Glutamatergic neuron (in vitro differentiated cells): ENCODE measurements at places on chromosomes 7 and 10. TPM values are rescaled to one million over a fixed set of nuclear protein-coding genes. Genes with fewer than 3 reads are reported as not detected.
A peak's percentile ranks its signal among the peaks of the same experiment; 100 is the strongest.

The CCDC3 gene
- total RNA-seq, result 13.8 TPM

The FMC1 gene
- total RNA-seq, result 40.1 TPM

The ASNS gene
- 281 TPM for total RNA-seq

The GPR37 gene
- total RNA-seq, result 6.3 TPM

The RBM17 gene
- total RNA-seq, result 171 TPM

The CPN1 gene
- total RNA-seq, result not detected

The FZD1 gene
- 4.9 TPM for total RNA-seq

The STEAP1 gene
- total RNA-seq, result not detected

DNA sequence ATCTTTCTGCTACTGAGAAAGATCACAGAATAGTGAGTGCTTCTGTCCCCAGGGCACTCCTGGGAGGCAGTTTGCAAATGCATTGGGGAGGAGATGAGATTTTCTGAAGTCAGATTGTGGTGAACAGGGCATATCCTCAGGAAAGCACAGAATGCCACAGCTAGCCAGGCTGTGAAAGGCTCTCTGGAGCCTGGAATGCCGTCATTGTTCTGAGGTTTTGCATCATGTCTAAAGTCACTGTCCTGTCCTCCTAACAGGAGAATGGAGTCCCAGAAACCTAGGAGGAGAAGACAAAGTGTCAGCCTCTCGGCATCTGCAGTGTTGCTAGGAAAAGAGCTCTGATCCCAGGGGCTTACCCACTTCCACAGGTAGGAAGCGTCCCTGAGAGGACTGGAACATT is 69.2 kb upstream of the IGFBP3 start:
- H3K27ac ChIP-seq, result no peak overlapping the region
- no peak for DNase-seq
- H3K27me3 ChIP-seq, result no peaks in the 10 kb centered on the region
- no peaks in the 10 kb centered on the region for H3K36me3 ChIP-seq
- H3K4me1 ChIP-seq, result no peaks in the 10 kb centered on the region

DNA sequence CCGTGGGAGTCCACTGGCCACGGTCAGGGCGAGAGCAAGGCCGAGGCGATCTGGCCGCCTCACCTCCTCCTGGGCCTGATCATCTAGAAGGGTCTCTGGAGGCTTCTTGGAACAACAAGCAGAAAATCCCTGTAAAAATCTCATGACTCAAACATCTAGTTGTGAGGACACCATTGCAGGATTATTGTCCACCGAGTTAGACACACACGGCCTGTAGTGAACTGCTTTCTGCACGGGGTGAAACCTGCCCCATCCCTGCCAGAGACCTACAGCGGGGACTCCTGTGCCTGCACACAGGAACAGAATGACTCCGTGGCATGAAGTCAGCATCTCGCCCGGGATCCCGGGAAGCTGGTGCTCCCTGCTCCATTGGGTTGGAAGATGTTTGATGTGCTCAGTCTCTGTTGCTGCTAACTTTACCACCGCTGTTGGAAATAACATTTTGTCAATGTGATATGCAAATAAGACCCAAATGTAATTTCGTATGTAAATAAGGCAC is 267.0 kb upstream of the TCERG1L start:
- H3K36me3 ChIP-seq, result no peaks in the 10 kb centered on the region
- H3K4me3 ChIP-seq, result no peak overlapping the region
- DNase-seq, result no peak
- H3K27me3 ChIP-seq, result peaks cover 3% of the 10 kb centered on the region
- no peak overlapping the region for H3K27ac ChIP-seq

- H3K27ac ChIP-seq, result no peak overlapping the region
- no peak for DNase-seq
- no peak overlapping the region for H3K4me3 ChIP-seq
- no peaks in the 10 kb centered on the region for H3K27me3 ChIP-seq
- H3K4me1 ChIP-seq, result no peaks in the 10 kb centered on the region
These were observed 126.3 kb upstream of the CELF2 start for GRCh38 chr10:10891124-10892082.

DNA sequence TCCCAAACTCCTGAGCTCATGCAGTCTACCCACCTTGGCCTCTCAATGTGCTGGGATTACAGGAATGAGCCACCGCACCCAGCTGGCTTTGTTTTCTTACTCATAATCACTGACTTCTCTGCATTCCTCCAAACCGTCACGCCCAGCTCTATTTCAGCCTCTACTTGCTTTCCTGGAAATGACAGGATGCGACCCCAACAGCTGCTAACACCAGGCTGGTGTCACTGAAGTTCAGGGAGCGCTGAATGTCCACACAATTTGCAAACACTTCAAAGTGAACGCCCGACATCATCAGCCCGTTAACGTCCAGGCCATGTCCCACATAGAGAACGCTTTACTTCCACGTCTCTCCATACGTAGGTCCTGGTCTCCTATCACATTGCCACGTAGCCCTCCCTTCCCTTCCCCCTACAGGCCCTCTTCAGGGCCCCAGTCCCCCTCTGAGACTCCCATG is 12.8 kb upstream of the PROSER2 start:
- H3K4me1 ChIP-seq, result peaks cover 2% of the 10 kb centered on the region
- no peak overlapping the region for H3K27ac ChIP-seq
- no peak for DNase-seq

DNA sequence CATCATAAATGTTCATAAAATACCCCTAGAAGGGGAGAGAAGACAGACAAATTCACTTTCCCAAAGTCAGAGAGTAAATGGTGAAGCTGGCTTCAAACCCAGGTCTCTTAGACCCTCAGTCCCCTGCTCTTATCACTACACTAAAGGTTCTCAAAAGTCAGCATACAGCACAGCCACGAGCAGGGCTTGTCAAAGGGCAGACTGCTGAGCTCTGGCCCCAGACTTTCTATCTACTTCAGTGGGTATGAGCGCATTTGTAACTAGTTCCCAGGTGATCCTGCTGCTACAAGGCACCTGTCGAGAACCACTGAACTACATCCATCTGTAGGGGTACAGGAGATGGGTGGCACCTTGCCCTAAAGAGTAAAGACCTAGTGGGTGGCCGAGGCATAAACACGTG is 91.5 kb downstream of the SORBS1 start:
- DNase-seq, result no peak
- H3K27ac ChIP-seq, result no peak overlapping the region
- no peak overlapping the region for H3K4me3 ChIP-seq
- H3K4me1 ChIP-seq, result peaks cover 41% of the 10 kb centered on the region
- peaks cover 4% of the 10 kb centered on the region for H3K27me3 ChIP-seq

DNA sequence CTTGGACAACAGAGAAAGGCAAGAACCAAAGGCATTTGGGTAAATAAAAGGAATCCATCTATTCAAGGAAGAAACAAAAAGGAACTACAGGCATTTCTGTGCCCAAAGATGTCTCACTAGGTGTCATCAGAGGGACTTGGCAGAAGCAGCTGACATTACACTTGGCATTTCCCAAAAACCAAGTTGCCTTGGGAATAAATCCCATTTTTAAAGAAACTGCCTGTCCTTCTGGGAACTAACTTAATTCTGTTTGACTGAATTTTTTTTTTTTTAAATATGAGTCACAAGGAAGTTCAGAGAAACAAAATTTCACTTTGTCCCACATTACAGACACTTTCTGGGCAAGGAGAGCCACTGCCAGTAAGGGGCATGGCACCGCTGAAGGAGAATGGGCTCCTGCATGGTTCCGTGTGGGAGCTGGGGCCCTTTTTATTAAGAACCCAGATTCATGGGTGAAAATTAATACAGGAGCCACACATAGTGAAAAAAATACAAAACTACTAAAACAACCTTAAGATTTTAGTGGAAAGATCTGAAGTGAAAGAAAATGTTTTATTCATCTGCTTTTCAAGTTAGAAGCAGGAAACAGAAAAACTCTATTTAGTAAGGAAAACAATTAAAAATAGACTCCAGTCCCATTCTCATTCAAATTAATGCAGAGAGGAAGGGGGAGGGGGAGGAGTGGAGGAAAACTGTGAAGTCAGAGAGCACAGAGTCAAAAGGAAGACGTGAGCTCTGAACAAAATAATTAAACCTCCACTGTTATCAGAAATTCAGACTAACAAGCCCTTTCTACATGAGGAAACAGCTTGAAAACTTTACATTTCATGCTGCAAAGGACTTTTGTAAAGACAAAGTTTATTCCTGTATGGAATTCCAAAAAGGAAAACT is 118.4 kb upstream of the PDLIM1 start:
- no peak for DNase-seq
- H3K4me1 ChIP-seq, result peaks cover 17% of the 10 kb centered on the region
- H3K36me3 ChIP-seq, result no peaks in the 10 kb centered on the region

DNA sequence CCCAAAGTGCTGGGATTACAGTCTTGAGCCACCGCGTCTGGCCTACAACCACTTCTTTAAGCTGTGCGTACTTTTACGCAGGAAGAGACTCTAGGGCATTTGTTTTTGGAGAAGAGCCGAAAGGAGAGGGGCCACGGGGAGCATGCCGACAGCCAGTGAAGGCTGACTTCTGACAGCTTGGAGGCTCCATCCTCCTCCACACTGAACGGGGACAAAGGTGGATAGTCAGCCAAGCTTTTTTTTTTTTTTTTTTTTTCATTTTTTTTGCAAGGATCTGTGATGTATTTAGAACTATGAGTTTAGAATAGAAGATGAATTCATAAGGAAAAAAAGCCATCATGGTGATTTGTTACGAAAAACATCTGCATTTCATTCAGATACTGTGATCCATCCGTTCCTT is 221.7 kb downstream of the ARHGAP21 start:
- no peaks in the 10 kb centered on the region for H3K27me3 ChIP-seq
- no peaks in the 10 kb centered on the region for H3K36me3 ChIP-seq
- no peak overlapping the region for H3K27ac ChIP-seq
- no peak overlapping the region for H3K4me3 ChIP-seq

DNA sequence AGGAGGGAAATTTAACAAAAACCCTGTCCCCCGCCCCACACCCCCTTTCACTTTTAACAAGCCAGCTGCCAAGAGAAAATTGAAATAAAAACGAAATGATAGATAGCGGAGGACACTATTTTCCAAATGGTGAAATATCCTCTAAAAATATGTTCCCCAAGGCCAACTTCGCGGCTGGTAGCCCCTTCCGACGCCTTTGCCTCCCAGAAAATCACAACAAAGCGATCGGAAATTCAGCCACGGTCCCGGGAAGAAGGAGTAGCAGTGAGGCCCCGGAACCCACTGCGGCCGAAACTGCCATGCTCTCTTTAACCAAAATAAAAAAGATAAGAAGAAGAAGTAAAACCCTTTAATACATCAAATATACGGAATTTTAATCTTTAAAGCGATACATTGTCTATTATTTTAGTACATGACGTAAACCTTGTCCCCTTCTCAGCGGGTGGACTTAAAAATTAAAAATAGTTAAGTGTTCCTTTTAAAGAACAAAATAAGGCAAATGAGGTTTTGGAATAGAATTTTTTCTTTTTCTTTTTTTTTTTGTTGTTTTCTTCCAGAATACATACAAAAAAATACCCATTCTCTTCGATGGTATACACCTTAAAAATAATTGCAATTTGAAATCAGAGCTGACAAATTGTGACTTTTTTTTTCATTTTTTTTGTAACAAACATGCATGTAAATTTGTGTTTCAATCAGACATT is 3.9 kb downstream of the ZNF503 start:
- H3K4me3 ChIP-seq, result peak overlapping the region; percentile 63
- no peak overlapping the region for H3K27ac ChIP-seq
- H3K27me3 ChIP-seq, result peaks cover 29% of the 10 kb centered on the region
- no peak for DNase-seq

DNA sequence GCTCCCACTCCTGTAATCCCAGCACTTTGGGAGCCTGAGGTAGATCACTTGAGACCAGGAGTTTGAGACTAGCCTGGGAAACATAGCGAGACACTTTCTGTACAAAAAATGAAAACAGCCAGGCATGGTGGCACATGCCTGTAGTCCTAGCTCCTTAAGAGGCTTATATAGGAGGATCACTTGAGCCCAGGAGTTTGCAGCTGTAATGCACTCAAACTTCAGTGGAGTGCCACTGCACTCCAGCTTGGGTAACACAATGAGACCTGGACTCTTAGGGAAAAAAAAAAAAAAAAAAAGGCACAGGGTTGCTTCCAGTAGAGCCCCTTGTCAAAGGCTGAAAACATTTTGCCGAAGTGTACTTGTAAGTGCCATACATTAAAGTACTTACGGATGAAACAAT is 195.3 kb downstream of the PHTF2 start:
- H3K36me3 ChIP-seq, result peaks cover 6% of the 10 kb centered on the region
- H3K4me3 ChIP-seq, result no peak overlapping the region
- peaks cover 3% of the 10 kb centered on the region for H3K4me1 ChIP-seq
- H3K27me3 ChIP-seq, result peaks cover 2% of the 10 kb centered on the region
- DNase-seq, result no peak

DNA sequence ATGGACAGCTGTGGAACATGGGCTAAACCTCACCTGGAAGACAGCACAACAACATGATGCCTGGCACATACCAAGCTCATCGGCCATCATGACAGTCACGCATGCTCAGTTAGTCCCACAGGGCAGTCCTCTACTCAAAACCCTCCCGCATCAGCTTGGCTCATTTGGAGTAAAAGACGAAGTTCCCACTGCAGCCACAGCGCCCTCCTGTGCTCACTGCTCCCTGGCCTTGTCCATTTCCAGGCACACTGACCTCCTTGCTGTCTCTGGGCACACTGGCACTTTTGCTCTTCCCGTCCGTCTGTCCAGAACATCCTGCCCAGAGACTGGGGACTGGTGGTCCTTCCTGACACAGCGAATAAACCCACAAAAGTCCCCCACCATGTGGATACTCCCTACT is 66.2 kb downstream of the LARP4B start:
- peaks cover 3% of the 10 kb centered on the region for H3K4me1 ChIP-seq
- peaks cover 5% of the 10 kb centered on the region for H3K27me3 ChIP-seq
- H3K36me3 ChIP-seq, result peaks cover 7% of the 10 kb centered on the region
- H3K27ac ChIP-seq, result peak overlapping the region; percentile 36
- H3K4me3 ChIP-seq, result no peak overlapping the region
- DNase-seq, result no peak

GRCh38 chr7:32062150-32062549 is 8.1 kb downstream of the PDE1C start:
- H3K27me3 ChIP-seq, result peaks cover 2% of the 10 kb centered on the region
- H3K4me3 ChIP-seq, result no peak overlapping the region
- peak; percentile 84 for DNase-seq
- H3K4me1 ChIP-seq, result peaks cover 31% of the 10 kb centered on the region
- H3K36me3 ChIP-seq, result no peaks in the 10 kb centered on the region

- no peak for DNase-seq
- H3K27me3 ChIP-seq, result no peaks in the 10 kb centered on the region
- H3K4me1 ChIP-seq, result no peaks in the 10 kb centered on the region
- no peak overlapping the region for H3K27ac ChIP-seq
- H3K4me3 ChIP-seq, result no peak overlapping the region
These were observed 70.6 kb upstream of the ARID5B start for GRCh38 chr10:61830846-61831273.

- peak overlapping the region; percentile 48 for H3K27ac ChIP-seq
- peaks cover 10% of the 10 kb centered on the region for H3K27me3 ChIP-seq
- H3K36me3 ChIP-seq, result no peaks in the 10 kb centered on the region
- DNase-seq, result no peak
- H3K4me3 ChIP-seq, result no peak overlapping the region
These were observed 104.0 kb downstream of the CYTH3 start for GRCh38 chr7:6168477-6168868.

- H3K4me3 ChIP-seq, result no peak overlapping the region
- no peaks in the 10 kb centered on the region for H3K27me3 ChIP-seq
- H3K36me3 ChIP-seq, result no peaks in the 10 kb centered on the region
- peaks cover 4% of the 10 kb centered on the region for H3K4me1 ChIP-seq
- no peak for DNase-seq
- H3K27ac ChIP-seq, result no peak overlapping the region
These were observed 422.4 kb downstream of the PARD3 start for GRCh38 chr10:34392641-34393170.
